ENCODE measurements at places on chromosomes 1 and 21. TPM values are rescaled to one million over a fixed set of nuclear protein-coding genes. Genes with fewer than 3 reads are reported as not detected.

GRCh38 chr1:164983023-164983650 is 373.4 kb downstream of the LMX1A start:
- DNase-seq = peak; percentile 46
- no peaks in the 10 kb centered on the region for H3K4me1 ChIP-seq
- H3K27ac ChIP-seq = no peak overlapping the region

DNA sequence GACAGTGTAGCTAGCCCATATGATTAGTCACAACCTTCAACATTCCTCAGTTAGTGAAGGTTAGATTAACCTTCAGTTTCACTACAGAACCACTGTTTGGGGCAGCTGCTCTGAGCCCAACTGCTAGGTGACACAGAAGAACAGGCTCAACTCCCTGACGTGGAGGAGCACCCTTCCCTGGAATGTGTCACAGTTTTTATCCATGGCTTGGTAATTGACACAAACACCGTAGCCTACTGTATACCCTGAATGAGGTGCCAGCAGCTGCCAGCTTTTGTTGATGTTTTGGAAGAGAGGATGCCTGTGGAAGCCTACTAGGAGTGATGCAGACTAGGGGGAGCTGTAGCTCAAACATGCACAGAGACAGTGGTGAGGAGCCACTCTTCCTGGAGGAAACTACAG is 56.6 kb upstream of the CR2 start:
- peak; percentile 45 for DNase-seq
- H3K36me3 ChIP-seq = no peaks in the 10 kb centered on the region
- H3K27me3 ChIP-seq = no peaks in the 10 kb centered on the region
- H3K4me3 ChIP-seq = no peak overlapping the region
- no peaks in the 10 kb centered on the region for H3K4me1 ChIP-seq

- no peak overlapping the region for H3K27ac ChIP-seq
- peaks cover 4% of the 10 kb centered on the region for H3K4me1 ChIP-seq
- no peak for DNase-seq
- H3K4me3 ChIP-seq = no peak overlapping the region
Observed at GRCh38 chr1:173507205-173507846, 30.2 kb downstream of the PRDX6 start.

DNA sequence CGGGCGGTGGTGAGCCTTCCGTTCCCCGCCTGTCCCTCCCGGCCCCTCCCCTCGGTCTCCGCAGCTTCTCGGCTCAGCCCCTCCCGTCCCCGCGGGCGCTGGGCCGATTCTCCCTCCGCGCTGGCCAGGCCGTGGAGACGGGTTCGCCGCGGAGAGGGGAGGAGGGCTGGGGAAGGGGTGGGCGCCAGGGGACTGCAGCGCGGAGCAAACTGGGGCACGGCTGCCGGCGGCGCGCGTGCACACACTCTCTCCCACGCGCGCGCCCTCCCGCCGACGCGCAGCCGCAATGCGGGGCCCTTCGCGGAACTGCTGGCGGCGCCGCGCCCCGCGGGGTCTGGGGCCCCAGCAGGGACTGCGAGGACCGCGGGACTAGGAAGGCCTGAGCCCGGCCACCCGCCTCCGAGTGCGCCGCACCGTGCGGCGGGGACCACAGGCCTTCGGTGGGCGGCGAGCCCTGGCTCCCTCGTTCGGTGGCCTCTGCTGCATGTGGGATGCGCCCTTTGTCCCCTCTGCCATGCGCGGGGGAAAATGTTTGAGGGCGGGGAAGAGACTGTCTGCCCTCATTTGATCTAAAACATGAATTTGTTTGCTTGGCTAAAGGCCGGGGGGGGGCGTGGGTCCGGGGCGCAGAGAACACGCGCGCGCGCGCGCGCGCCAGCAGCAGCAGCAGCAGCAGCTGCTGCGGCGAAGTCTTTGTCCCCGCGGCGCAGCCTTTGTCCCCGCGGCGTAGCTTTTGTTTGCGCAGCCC is 90.7 kb upstream of the VAMP3 start:
- H3K36me3 ChIP-seq = no peaks in the 10 kb centered on the region
- peak overlapping the region; percentile 70 for H3K4me3 ChIP-seq
- H3K27ac ChIP-seq = no peak overlapping the region
- H3K27me3 ChIP-seq = no peaks in the 10 kb centered on the region

GRCh38 chr21:15028186-15028585 is 36.6 kb downstream of the NRIP1 start:
- H3K27me3 ChIP-seq = no peaks in the 10 kb centered on the region
- no peak overlapping the region for H3K4me3 ChIP-seq
- H3K4me1 ChIP-seq = no peaks in the 10 kb centered on the region
- no peak overlapping the region for H3K27ac ChIP-seq
- DNase-seq = no peak

DNA sequence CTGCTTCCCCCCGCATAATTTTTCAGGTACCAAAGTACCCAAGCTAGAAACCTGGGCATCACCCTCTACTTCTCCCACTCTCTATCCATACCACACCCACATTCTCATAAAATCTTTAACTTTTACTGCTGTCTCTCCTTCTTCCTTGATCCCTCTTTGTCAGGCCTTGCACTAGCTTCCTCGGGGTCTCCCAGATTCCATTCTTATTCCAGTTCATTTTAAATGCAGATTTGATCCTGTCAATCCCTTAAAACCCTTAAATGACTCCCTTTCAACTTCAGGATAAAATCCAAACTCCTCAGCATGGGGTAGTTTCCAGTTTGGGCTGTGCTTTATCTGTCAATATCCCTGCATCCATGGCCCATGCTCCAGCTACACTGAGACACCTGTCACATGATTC is 343.5 kb downstream of the PBX1 start:
- H3K36me3 ChIP-seq = 0 out of 2 replicates have a peak, but pooled peaks cover 4% of the 10 kb centered on the region
- DNase-seq = no peak
- no peak overlapping the region for H3K27ac ChIP-seq
- H3K4me1 ChIP-seq = 0 out of 2 replicates have a peak, but pooled peaks cover 4% of the 10 kb centered on the region
- H3K4me3 ChIP-seq = no peak overlapping the region

C1orf115 gene
- 6.0 TPM for total RNA-seq

ALDH4A1 gene
- 26.1 TPM for total RNA-seq

EGLN1 gene
- 8.4 TPM for total RNA-seq

LRRC53 gene
- not detected for total RNA-seq

KIF17 gene
- total RNA-seq = 3.4 TPM
